ENCODE measurements at places on chromosomes 1 and 21.

- DNase-seq: no peak
Observed at GRCh38 chr1:22484706-22485345, 33.2 kb downstream of the ZBTB40 start.

DNA sequence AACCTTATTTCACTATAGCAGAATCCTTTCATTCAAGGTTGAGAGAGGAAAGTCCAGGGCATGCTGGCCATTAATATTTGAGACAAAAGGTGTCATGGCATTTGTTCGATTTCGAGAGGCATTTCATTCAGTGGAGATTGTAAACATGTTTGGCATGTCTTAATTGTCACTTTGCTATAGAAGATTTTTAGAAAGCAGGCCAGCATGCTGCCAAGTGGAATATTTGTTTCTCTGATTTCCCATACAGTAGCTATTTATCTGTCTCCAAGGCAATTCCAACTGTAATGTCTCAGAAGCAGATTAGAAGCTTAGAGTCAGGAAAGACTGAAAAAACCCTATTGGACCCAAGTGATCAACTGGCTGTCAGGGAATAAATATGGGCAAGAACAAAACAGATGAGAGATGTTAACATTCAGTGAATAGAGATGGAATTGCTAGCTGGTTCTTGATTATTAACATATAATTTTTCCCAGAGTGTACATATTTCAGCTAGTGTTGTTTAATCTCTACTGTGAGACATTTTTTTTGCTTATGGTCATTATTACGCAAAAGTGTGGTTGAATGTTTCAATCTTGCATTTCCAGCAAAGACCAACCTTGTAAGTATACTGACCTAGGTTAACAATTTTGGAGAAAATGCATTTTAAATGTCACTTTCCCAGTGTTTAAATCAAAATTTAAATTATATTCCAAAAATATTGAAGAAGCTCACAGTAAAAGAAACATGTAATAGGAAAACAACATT lies 174.6 kb downstream of the KCNK2 start:
- DNase-seq: no peak

DNA sequence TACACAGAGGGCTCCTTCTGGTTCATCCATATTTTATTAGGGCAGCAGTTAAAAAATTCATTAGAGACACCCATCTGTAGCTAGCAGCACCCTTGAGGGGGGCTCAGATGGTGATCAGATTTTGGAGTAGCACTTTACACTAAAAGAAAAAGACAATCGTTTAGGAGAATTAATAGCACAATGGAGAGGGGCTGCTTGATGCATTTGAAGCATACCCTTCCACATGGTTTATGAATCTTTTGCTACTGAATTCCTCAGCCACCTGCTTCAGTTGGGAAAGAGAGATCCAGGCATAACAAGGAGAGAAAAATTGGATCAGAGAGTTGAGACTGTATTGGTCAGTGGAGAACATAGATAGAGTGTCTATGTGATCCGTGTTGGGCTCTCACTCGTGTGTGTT lies 54.4 kb downstream of the DISC1 start:
- DNase-seq: no peak

- DNase-seq: no peak
Observed at GRCh38 chr1:181812208-181812607, 249.3 kb downstream of the ZNF648 start.

- no peak for DNase-seq
Observed at GRCh38 chr1:9406111-9406510, 113.4 kb downstream of the SPSB1 start.

DNA sequence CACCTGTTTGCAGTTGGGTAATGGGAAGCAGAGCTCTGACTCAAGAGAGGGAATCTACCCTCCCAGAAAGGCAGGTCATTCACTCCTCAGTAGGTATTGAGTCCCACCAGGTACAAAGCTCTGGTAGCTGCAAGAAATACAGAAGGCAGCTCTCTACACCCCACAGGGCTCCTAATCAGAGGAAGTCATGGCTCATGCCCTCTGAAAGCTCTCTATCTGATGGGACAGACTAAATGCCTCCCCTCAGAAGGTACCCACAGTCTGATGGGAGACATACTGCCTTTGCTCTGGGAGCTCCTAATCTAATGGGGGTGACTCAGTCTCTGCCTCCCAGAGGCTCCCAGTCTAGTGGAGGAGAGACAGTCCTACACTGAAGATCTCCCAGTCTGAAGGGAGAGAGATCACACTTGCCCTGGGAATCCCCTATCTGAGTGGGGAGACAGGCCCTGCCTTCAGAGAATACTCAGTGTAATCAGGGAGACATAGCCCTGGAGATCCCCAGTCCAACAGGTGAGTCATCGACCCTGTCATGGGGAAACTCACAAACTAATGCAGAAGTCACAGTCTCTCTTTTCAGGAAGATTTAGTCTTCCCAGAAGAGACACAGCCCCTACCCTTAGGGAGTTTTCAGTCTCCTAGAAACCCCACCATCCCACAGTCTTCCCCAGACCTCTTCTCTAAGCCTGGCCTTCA lies 23.7 kb downstream of the CAMK1G start:
- DNase-seq: no peak

GRCh38 chr1:62685431-62685859 lies 2.7 kb downstream of the DOCK7 start:
- no peak for DNase-seq

DNA sequence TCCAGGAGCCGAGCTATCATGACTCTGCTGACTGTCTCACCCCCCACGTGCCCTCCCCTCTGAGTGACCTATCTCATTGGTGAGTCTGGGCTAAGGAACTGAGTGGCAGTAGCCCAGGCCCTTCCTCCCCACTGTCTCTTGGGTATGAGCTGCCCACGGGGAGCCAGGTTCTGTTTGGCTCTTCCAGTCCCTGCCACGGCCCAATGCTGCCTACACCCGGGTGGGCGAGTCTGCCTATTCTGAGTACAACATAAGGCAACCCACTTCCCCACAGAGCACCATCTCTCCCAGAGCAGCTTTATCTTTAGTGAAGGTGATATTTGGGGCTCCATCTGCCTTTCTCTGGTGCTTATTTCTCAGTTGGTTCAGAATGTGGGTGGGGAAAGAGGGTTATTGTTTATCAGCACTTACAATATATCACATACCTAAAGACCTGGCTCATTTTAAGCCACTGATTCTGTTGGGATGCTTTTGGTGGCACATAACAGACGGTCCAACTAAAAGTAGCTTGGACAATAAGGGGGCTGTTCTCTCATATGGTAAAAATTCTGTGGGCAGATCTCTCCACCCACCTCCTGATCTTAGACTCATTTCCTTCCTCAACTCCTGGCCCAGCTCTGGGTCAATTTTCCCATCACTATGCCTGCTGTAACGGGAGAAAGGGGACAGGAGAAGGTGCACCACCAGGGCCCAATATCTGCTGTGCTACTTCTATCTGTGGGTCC lies 27.7 kb upstream of the VWA5B1 start:
- no peak for DNase-seq

GRCh38 chr1:37156646-37157045 lies 122.3 kb upstream of the GRIK3 start:
- no peak for DNase-seq

DNA sequence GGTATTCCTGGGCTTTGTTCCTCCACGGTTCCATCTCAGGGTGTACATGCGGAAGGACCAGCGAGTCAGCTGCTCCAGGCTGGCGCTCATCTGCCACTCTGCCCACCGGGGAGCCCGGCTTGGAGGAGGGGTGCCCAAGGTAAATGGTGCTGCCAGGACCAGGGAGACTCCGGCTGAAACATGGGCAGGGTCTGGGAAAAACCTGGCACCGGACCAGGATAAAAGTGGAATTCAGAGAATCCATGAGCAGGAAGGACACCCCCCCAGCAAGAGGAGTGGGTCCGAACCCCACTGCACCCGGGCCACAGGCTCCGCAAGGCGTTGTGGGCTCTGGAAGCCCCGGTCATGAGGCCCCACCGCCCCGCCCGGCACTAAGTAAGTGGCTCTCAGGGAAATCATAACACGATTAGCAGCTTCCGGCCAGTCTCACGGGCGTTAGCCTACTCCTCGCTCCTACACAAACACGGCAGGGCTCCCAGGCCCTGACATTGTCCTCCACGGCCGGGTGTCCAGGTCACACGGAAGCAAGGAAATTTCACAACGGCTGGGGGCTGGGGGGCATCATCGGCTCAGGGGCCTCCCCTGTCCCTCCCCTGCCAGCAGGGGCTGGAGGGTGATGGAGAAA lies 21.1 kb downstream of the MEGF6 start:
- DNase-seq: no peak

DNA sequence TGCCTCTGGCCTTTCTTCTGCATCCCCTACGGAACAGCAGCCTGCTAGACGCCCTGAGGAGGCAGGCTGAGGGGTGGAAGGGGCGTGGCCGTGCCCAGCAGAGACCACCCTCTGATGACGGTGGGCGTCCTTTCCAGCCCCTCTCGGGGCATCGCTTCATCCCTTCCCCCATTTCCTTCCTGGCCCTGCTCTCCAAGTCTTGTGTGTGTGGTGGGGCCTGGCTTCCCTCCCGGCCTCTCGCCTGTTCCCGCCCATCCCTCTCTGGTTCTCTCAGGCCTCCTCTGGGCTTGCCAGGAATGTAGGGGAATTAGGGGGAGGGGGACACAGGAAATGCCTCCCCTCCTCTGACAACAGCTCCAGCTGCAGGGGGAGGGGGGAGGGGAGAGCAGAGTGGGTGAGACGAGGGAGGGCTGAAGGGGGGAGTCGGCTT lies 51.1 kb downstream of the SKI start:
- DNase-seq: peak; percentile 83

DNA sequence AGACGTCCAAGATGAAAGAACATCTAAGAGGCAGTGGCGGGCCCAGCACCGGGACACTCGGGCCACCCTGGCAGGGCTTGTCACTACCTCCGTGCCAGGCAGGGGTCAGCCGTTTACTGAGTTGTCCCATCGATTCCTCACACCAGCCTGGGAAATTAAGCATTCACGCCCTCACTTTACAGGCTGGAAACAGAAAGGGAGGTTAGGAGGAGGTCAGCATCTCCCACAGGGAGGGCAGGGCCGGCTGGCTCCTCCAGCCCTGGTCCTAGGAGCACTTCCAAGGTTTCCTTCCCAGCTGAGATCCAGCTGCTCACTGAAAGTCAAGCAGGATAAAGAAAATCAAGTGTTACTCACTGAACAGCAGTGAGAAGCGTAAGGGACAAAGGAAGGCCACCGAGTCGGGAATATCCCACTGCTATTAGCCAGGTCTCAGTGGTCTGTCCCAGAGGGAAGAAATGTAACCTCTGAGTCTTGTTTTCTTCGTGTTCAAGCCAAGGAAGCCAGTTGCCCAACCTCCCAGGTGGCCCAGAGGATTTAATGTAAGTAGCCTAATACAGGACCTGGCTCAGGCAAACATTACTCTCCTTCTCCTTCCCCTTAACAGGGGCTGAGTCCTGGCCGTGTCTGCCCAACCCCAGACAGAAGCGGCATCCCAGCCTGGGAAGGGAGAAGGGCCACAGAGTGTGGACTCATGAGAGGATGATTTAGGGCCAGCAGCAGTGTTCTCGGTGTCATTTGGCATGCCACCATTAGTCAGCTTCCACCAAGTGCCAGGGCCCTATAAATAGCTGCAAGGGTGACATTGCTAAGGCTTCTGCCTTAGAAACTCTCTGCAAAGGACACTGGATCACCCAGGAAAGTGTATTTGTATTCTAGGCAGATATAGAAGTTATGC lies 203.1 kb upstream of the GALNT2 start:
- DNase-seq: no peak

GRCh38 chr1:117810553-117810952 lies 118.9 kb downstream of the GDAP2 start:
- no peak for DNase-seq

DNA sequence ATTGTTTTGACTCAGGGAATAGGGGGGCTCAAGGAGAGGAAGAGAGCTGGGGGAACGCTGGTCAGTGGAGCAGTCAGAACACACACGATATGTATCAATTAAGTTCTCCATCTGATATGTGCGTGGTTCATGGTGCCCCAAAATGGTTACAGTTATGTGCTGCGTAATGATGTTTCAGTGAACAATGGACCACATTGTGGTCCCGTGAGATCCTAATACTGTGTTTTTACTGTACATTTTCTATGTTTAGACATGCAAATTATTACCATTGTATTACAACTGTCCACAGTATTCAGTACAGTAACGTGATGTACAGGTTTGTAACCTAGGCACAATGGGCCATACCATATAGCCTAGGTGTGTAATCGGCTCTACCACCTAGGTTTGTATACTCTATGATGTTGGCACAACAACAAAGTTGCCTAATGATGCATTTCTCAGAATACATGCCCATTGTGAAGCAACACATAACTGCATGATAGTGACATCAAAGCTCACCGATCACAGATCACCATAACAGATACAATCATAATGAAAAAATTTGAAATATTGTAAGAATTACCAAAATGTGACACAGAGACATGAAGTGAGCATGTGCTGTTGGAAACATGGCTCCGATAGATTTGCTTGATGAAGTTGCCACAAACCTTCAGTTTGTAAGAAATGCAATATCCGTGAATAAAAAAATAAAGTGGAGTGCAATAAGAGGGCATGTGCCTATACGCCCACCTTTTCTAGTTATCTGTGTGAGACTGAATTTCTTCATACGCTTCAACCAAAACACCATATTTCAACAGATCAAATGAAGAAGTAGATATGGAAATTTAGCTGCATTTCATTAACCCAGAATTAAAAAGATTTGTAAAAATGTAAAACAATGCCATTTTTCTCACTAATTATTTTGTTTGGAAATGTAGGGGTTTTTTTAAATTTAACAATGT lies 14.8 kb upstream of the TMEM54 start:
- no peak for DNase-seq

- DNase-seq: no peak
Observed at GRCh38 chr1:187491082-187491720, 662.5 kb downstream of the PLA2G4A start.

GRCh38 chr1:13819642-13820041 lies 119.7 kb downstream of the PRDM2 start:
- DNase-seq: no peak

DNA sequence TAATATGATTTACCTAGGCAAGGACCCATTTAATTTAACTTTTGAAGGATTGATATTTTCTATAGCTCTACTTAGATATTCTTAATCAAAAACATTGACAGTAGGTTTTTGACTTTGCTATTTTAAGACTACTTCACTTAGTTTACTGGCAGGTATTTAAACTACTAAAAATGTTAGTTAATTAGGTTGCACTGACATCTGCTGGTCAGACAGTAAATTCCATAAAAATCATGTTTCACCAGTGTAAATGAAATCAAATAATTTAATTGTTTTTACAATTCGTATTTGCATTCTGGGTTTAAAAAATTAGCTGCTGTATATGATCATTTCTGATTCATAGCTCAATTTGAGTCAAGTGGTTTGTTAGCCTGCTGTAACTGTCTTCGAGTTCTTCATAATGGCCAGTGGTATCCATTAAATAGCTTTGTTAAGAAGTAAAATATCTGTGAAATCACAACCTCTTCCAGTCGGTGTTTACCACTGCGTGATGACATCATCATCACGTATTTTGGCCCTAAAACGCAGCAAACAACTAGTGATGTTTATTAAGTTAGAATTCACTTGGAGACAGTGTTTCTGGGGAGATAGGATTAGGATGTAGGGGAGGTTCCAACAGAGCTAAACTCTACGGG lies 26.2 kb downstream of the EXTL2 start:
- DNase-seq: no peak

DNA sequence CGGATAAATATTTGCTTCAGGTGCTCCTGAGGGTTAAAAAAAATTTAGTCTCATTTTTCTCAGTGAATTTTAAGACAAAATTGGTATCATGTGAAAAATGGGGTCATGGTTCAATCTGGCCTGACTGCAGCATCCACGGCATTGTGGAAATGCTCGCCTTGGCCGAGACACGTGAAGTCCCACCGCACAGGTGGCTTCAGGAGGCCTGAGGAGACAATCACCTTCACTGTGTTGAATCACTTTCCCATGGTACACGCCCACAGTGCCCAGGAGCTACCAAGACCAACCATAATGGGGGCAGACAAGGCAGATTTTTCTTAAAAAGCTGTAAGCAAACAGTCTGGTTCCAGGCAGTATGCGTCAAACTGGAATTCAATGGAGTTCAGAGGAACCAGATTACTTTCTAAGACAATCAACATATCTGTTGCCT lies 11.0 kb upstream of the CPLANE2 start:
- no peak for DNase-seq

All from endothelial cell (in vitro differentiated cells).